GM23248 (cell line): ENCODE measurements at places on chromosomes 5 and 9. TPM values are rescaled to one million over a fixed set of nuclear protein-coding genes. Genes with fewer than 3 reads are reported as not detected.

ARL14EPL gene
- not detected in 2 replicates for total RNA-seq

KLF4 gene
- 28.7 and 38.6 TPM in 2 replicates for total RNA-seq

GRIA1 gene
- 0.11 and 0.76 TPM in 2 replicates for total RNA-seq

RAI14 gene
- total RNA-seq = 120 and 124 TPM in 2 replicates

NR2F1-AS1 gene
- total RNA-seq = 8.3 and 13.4 TPM in 2 replicates

MSX2 gene
- total RNA-seq = 2.4 and 3.0 TPM in 2 replicates

PRUNE2 gene
- 6.8 and 8.8 TPM in 2 replicates for total RNA-seq

EGFL7 gene
- 13.7 and 15.3 TPM in 2 replicates for total RNA-seq

BTNL3 gene
- not detected in 2 replicates for total RNA-seq

TNFSF15 gene
- total RNA-seq = under 0.01 TPM in 1 of 2 replicates, not detected in the other

PALM2AKAP2 gene
- total RNA-seq = 12.5 and 13.1 TPM in 2 replicates

GRCh38 chr5:140311011-140311467 lies 8.1 kb upstream of the PFDN1 start:
- no peaks in the 10 kb centered on the region for H3K27me3 ChIP-seq
- H3K4me3 ChIP-seq = no peak overlapping the region
- DNase-seq = peak; percentile 98

GRCh38 chr9:2267181-2267745 lies 252.1 kb downstream of the SMARCA2 start:
- peak overlapping the region; percentile 5; the same call in 1 of the 2 replicates for H3K4me3 ChIP-seq
- peaks cover 6% of the 10 kb centered on the region; the same call in 1 of the 2 replicates for H3K4me1 ChIP-seq
- H3K27me3 ChIP-seq = no peaks in the 10 kb centered on the region
- no peaks in the 10 kb centered on the region for H3K36me3 ChIP-seq
- peak; percentile 50 for DNase-seq

DNA sequence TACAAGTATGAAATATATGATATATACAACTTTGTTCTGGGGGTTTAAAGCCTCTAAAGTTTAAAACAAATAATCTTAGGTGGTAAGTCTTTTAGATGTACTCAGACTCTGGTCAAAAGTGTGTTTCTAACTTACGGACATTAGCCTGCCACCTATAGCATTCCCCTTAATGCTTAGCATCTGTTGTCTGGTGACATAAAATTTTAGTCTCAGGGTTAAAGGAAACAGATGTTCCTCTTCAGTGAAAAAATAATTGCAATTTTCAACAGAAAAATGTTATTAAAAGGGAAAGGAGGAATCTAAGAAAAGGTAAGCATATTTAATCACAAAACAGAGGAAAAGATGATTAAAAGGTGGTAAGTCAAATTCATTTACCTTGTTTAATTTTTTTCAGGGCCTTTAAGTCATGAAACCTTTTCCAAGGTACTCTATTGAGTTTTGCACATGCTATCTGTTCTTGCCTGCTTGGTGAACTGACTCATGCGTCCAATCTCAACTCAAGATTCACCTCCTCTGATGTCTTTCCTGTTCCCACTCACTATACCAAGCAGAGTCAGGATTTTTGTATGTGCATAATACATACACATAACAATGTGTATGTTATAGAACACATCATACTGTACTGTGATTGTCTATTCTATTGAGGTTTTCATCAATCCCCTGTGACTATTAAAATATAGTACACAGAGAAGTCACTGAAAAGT lies 7.9 kb downstream of the TMEM167A start:
- H3K27ac ChIP-seq = no peak overlapping the region
- no peaks in the 10 kb centered on the region for H3K27me3 ChIP-seq
- peaks cover 34% of the 10 kb centered on the region; the same call in 1 of the 2 replicates for H3K4me1 ChIP-seq
- no peak for DNase-seq

- DNase-seq = no peak
- H3K27me3 ChIP-seq = no peaks in the 10 kb centered on the region
- H3K4me1 ChIP-seq = peaks cover 17% of the 10 kb centered on the region
Measured at GRCh38 chr9:18668944-18669343, 195.0 kb downstream of the ADAMTSL1 start.

DNA sequence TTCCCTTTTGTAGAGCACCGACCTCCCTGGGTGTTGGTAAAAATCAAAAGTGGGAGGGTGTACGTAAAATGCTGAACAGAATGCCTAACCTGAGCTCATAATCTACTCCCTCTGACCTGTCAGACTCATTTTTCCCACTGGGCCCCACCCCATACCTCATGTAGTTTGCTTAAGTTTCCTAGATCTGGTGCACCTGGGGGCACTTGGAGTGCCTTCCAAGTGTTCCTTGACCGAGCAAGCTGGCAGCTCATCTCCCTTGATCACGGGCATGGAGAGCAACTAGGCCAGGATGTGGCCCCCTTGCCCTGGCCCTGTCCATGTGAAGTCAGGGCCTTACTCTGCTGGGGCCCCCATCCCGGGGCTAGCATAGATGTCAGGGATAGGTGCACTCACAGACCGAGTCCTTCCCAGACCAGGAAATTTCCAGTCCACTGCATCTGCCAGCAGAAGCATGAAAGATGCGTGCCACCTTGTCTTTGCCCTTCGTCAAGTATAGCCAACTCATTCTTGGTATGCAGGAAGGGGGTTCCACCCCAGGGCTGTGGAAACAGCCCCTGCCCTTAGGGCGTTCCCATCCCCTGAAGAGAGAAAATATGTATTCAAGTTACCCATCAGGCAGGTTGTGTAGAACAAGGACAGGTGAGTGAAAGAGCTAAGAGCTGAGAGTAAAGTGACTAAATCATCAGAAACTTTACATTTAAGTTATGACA lies 41.9 kb downstream of the SLC22A5 start:
- no peaks in the 10 kb centered on the region for H3K36me3 ChIP-seq
- no peaks in the 10 kb centered on the region for H3K27me3 ChIP-seq
- peak overlapping the region; percentile 79 for H3K4me3 ChIP-seq

GRCh38 chr5:175246242-175246888 lies 197.6 kb downstream of the DRD1 start:
- DNase-seq = peak; percentile 94
- no peaks in the 10 kb centered on the region for H3K27me3 ChIP-seq
- H3K4me1 ChIP-seq = peaks cover 14% of the 10 kb centered on the region; the same call in 1 of the 2 replicates
- no peaks in the 10 kb centered on the region for H3K36me3 ChIP-seq
- H3K27ac ChIP-seq = peak overlapping the region; percentile 85

- no peak for DNase-seq
- H3K4me3 ChIP-seq = no peak overlapping the region
- peaks cover 56% of the 10 kb centered on the region for H3K36me3 ChIP-seq
- no peaks in the 10 kb centered on the region for H3K4me1 ChIP-seq
Measured at GRCh38 chr5:146474065-146474464, 26.9 kb downstream of the TCERG1 start.

DNA sequence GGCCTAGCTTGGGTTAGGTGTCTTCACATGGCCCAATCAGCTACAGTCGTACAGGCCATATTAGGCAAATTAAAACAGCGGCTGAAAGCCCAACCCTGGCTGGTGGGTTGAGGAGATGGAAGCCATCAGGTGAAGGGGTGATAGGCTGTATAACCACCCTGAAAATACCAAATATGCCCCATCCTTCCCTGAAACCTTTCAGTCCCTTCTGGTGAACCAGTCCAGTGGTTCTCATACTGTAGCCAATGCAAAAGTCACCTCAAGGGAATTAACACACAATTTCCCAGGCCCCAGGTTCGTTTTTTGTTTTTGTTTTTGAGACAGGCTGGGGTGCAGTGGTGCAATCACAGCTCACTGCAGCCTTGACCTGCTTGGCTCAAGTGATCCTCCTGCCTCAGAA lies 19.8 kb upstream of the KCNV2 start:
- no peaks in the 10 kb centered on the region for H3K4me1 ChIP-seq
- DNase-seq = no peak
- no peak overlapping the region for H3K4me3 ChIP-seq
- no peak overlapping the region for H3K27ac ChIP-seq

- H3K4me3 ChIP-seq = no peak overlapping the region
- H3K27me3 ChIP-seq = no peaks in the 10 kb centered on the region
- DNase-seq = no peak
- H3K36me3 ChIP-seq = no peaks in the 10 kb centered on the region
- H3K4me1 ChIP-seq = no peaks in the 10 kb centered on the region
Measured at GRCh38 chr5:8647111-8647510, 778.2 kb downstream of the MTRR start.

- no peaks in the 10 kb centered on the region for H3K27me3 ChIP-seq
- H3K4me3 ChIP-seq = peak overlapping the region; percentile 68
- peak overlapping the region; percentile 96 for H3K27ac ChIP-seq
- no peaks in the 10 kb centered on the region for H3K36me3 ChIP-seq
- H3K4me1 ChIP-seq = peaks cover 55% of the 10 kb centered on the region
- DNase-seq = no peak
Measured at GRCh38 chr5:122181863-122182262, 52.5 kb downstream of the ZNF474 start.

DNA sequence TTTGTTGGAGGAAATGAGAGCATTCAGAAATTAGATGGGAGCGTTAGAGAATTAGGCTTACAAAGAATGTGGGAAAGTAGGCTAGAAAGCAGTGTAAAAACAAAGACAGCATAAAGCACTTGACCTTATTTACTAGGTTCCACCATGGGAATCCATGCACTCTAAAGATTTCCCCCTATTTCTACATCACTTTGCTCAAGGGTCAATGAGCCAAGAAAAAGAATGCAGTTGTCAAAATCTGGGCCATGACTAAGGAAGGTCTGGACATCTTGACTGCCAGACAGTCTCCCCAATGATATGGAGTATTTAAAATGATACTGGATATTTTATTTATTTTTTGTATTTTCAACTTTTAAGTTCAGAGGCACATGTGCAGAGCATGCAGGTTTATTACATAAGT lies 3.4 kb downstream of the TLR4 start:
- no peak overlapping the region for H3K27ac ChIP-seq
- H3K27me3 ChIP-seq = no peaks in the 10 kb centered on the region
- no peak for DNase-seq
